ENCODE measurements at places on chromosomes 2 and 18.

- DNase-seq = no peak
These were observed 112.2 kb upstream of the FZD5 start for GRCh38 chr2:207881902-207882301.

DNA sequence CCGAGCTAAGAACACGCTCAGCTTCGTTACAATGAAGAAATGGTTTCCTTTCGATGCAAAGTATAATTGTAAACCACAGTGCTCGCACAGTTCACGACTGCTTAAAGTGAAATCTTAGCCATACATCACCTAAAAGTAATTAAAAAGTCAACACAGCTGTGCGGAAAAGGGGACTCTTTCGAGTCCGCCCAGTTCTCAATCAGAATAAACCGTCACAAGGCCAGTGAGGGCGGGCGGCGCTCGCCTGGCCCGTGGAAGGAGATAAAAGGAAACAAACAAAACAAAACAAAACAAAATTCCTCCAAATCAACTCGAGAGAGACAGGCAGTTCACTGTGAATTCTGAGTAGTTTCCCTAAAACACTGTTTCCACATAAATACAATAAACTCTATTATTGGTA is 200.9 kb downstream of the TWIST2 start:
- DNase-seq = no peak

DNA sequence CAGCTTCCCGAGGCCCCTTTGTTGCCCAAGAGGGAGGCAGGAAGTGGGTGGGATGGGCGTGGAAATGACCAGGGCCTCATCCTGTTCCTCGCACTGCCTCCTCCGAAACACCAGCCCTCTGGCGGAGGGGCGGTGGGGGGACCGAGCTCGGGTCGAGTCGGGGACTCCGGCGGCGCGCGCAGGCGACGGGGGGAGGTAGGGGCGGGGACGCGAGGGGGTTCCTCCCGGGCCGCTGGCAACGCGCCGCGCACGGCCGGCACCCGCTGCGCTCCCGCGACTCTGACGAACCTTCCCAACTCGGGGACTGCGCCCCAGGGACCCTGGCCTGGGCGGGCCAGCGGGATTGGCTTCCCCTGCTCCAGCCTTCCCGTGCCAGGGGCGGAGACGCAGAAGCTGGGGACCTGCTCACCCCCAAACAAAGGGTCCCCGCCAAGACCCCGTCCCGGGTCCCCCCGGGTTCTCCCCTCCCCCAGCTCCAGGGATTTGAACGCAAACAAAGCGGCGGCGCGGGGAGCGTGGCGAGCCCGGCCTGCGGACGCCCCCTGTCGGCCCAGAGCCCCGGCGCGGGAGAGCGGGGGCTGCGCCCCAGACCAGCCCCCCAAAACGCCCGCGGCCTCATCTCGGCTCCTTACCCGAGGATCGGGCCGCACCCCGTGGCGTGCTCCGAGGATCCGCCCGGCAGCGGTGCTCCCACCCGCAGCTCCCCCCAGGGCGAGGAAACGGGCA is 1.2 kb downstream of the SEMA4C start:
- peak; percentile 76 for DNase-seq

GRCh38 chr2:18598848-18599484 is 9.6 kb upstream of the NT5C1B start:
- DNase-seq = no peak

DNA sequence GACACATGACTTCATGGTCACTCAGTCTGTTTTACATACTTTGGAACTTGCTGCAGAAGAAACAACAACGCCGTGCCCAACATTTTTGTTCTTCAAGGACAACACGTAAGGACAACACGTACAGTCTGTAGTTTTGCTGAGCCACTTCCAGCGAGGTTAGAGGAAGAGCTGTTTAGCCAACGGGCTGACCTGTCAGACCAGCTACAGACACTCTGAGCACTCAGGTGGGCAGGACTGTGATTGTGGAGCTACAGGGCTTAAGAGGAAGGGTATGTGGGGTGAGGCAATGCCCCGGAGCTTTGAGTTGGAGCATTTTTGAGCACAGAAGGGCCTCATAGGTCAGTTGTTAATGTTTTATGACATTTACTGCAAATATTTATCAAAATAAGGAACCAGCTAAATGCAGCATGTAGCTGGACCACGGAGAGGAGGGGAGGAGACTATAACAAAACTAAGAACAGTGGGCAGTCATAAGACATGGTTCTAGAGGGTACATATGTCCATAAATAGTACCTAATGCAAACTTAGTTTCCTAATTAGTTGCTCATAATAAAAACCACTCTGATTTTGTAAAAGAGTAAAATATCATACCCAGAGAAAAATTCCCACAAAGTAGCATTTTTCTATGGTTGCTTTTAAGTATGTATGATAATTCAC is 26.3 kb upstream of the NPC1 start:
- DNase-seq = no peak

DNA sequence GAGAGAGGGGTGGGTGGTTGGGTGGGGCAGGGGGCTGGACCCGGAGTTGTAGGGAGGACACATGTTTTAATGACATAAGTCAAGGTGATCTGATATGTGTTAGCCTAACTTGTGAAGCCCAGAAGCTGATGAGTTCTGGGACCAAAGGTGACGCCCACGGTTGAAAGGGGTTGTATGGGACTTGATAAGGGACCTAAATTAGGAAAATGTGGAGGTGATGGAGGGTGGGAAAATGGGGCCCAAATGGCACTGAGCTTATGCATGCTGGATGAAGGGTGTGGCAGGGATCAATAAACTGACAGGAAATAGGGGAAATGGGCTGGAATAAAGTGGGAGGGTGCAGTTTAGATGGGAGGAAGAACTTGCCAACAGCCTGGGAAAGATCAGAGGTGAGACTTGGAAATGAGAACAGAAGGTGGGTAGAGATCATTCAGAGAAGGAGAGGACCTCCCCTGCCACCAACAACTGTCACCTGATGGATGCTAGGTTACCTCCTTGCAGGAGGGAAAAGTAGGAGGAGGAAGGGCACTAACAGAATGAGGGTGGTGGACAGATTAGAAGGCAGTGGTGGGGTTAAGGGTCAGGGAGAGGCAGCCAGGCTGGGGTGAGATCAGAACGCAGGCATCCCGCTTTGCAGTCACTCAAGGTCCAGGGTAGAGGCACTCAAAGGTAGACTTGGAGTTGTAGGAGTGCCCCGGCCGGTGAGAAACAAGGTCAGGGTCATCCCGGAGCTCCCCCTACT is 15.3 kb downstream of the WNT10A start:
- DNase-seq = no peak

DNA sequence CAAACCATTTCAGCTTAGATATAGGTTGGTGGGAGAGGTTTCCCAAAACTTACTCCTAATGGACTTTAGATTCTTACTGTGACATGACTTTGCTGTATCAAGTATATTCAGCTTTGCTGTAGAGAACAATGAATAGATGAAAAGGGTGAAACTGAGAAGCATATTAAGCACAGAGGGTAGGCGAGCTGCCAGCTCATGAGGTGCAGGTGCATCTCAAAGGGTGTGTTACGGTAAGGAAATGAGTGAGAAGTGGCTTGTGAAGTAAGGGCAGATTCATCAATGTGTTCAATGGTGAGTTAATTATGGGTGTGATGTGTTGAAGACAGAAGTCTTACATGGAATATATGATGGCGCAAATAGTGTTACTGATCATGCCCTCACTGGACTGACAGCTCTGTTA is 49.3 kb downstream of the CD8B2 start:
- DNase-seq = no peak

- DNase-seq = no peak
These were observed 65.5 kb downstream of the BIN1 start for GRCh38 chr2:127041259-127041970.
